ENCODE measurements at places on chromosomes 5 and 9.
A peak's percentile ranks its signal among the peaks of the same experiment; 100 is the strongest.

GRCh38 chr9:21465859-21466518 is 16.1 kb downstream of the IFNE start:
- no peak for DNase-seq

- no peak for DNase-seq
These were observed 1.8 kb upstream of the IARS1 start for GRCh38 chr9:92295240-92295790.

GRCh38 chr5:102865510-102866236 is 110.6 kb downstream of the PAM start:
- peak; percentile 43 for DNase-seq

DNA sequence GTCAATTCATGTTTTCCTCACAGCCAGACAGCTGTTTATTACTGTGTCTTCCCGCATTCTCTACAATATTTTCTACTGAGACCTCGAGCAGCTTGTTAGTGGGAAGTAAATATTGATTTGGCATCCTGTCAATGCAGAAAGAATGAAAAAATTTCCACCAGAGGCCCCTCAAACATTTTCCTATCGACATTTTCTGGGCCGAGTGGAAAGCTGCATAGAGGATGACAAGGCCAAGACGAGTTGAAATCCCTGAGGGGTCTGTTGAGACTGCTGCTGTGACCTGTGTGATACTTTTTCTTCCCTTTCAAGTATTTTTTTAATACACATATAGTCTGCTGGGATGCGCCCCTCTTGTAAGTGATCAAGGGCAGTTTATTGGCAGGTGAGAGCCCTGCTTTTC is 91.4 kb upstream of the SH3GL2 start:
- DNase-seq = no peak

DNA sequence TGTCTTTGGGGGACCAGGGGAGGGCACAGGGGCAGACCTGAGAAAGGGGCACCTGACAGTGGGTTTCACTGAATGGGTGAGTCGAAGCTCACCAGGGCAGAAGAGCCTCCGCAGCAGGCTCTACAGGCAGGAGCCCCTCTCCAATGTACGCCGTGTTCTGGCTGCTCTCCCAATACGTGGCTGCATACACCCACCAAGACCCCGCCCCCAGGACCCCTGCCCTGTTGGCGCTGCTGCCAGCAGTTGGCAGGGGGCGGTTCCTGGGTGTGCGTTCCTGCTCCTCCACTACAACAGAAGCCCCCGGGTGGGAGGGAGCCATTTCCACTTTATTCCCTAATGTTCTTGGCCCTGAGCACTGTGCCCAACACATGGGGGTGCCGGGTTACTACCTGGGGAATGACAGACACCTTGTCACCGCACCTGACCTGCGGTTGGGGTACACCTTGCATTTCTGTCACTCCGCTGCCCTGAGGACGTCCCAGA is 30.3 kb downstream of the SARDH start:
- no peak for DNase-seq

- no peak for DNase-seq
These were observed 120.1 kb downstream of the BAAT start for GRCh38 chr9:101264727-101265126.

GRCh38 chr9:34374905-34375552 is 1.7 kb downstream of the MYORG start:
- DNase-seq = no peak

- DNase-seq = no peak
These were observed 81.4 kb downstream of the NSUN2 start for GRCh38 chr5:6551287-6551954.

DNA sequence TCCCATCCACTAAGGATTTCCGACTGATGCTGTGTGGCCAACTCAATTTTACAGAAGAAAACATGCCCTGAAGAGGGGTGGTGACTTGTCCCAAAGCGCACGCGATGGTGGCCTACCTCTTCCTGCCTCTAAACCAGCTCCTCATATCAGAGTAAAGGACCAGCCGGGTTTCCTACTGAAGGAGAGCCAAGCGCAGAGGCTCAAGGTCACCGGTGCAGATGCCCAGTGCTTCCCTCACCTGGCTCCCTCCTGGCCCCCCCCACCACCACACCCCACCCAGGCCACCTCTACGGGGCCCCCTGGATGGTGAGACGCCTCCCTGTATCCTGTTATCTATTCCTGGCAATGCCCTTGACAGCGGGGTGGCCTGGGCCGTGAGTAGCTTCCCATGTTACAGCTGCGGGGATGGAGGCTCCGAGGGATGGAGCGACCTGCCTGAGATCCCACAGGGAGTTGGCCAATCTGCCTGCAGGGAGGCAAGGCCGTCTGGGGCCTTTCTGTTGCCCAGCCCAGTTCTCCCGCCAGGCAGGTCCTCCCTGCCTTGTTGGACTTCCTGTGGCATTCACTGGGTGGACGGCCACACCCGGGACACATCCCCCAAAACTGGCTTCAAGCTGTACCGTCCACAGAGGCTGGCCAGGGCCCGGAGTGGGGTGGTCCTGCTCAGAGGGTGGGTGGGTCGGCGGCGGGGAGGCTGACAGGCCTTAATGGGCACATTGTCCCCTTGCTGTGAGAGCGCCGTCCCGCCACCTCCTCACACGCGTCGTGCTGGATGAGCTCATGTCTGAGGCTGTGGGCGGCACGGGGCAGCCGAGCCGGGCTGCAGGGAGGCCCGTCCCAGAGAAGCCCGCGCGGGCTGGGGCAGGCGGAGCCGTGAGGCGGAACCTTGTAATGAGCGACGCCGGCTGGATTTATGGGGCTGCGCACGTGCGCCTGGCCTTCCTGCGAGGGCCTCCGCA is 72.5 kb downstream of the MACROH2A1 start:
- no peak for DNase-seq

GRCh38 chr5:1168796-1169195 is 32.6 kb upstream of the SLC6A19 start:
- no peak for DNase-seq

DNA sequence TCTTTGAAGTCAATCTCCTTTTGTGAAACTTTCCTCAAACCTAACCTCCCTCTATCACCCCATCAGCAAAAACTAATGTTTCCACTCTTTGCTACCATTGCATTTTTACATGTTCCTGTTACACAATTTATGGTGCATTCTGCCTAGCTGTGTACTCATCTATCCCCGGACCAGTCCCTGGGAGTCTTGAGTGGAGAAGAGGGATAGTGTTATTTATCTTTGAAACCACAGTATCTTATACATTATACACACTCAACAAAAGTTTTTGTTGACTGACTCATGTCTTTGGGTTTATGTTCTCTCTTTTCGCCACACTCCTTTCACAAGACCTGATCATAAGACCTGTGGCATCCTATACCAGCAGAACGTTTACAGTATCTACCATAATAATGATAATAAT is 26.4 kb downstream of the TNFAIP8 start:
- DNase-seq = no peak

- no peak for DNase-seq
These were observed 11.1 kb downstream of the UNC13B start for GRCh38 chr9:35172878-35173277.

DNA sequence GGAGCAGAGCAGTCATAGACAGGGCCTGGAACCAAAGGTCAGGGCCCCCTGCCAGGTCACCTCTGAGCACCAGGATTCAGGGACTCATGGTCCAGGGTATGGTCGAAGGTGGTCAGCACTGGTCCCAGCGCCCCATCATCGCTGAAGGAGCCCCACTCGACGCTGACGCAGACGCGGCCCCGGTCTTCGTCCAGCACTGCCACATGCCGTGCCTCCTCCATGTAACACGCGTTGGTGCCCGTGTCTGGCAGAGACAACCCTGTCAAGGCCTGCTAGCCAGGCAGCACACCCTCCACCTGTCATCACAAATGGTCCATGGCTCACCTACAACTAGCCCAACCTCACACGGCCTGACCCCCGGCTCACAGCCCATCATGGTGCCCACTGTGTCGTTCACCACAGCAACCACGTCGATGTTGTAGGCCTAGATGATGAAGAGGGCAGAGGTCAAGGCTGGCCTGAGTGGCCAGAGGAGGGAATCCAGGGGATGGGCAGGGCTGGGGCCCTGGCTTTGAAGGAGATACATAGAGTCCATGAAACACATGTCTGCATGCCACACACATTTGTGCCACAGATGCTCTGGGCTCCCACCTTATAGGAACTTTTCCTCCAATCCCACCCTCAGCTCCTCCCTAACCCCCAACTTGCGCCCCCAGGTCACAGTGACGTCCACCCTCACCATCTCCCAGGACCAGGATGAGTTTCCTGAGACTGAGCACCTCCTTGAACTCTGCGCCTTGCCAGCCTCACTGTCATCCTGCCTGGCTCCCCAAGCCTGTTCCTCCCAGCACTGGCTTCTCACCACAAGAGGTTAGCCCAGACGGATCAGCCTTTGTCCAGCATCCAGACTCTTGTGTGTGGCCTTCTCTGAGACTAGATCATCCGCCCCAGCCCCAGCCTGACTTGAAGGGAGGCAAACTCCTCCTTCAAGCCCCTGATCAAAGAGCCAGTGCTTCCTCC is 9.5 kb downstream of the HK3 start:
- no peak for DNase-seq

- DNase-seq = no peak
These were observed 204.8 kb downstream of the CDH9 start for GRCh38 chr5:26833596-26833995.

DNA sequence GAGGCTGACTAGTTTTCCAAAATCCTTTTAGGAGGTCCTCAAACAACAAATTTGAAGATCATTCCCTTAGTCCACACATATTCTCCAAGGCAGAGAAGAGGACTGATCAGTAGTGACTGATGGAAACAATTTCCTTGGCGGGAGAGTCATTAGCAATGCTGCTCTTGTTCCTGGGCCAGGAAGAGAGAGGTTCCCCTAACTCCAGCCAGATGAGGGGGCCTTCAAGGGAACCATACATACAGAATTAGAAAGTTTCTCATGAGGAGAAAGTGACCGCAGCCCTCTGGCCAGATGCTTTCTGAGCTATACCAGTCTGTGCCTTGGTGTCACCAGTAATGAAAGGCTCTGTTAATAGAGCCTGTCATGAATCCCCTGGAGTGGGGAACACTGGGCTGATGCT is 539.4 kb downstream of the BNC2 start:
- DNase-seq = no peak

DNA sequence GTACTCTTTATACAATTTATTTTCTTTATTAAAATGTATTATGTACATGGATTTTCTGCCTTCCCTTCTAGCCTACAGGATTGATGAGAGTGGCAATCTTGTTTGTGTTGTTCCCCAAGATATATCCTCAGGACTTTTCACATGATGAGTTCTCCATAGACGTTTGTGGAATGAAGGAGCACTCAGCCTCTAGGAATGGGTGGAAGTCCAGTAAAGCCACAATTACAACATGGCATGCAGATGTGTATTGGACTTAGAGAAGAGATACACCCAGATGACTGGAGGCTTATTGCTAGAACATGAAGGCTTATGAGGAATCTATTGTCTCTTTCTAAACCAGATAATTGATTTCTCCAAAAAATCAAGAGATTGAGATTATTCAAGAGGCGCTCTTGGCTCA is 8.2 kb upstream of the DOCK2 start:
- no peak for DNase-seq

DNA sequence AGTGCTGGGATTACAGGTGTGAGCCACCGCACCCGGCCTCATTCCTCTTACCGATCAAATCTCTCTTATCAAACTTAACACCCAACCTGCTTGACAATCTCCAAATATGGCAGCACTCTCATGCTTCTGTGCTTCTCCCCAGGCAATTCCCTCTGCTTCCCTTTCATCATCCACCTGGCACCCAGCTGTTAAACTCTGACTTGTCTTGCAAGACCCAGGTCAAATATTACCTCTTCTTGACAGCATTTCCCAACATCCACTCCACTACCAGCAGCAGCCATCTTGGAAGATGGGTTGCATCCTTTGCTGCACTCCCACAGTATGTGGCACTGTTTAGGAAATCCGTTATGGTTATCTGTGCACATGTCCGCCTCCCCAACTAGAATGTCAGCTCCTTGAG is 113.6 kb downstream of the ACTL7B start:
- DNase-seq = no peak

DNA sequence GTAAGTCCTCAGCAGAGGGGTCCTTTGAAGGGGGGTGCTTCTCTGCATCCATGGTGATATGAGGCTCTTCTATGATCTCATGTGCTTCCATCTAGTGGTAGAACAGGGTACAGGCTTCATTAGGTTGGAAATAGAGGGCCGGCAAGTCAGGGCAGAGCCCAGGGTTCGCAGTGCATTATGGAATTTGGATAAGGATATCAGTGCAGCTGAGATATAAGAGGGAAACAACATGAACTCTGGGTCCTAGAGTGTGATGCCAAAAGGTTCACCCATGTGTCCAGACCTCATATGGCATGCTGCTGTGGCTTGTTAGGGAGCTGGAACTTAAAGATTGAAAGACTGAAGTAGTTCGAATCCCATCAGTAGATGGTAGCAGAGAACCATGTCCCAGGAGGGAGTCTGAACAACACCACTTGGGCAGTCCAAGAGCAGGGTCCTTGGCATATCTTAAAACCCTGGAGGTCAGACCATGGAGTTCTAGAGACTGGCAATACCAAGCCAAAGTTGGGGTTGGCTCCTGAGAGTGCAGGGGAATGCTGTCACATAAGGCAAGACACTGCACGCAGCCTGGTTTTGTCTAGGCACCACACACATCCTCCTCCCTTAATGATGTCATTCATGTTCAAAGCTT is 2.3 kb downstream of the FAM221B start:
- no peak for DNase-seq

GRCh38 chr5:58264276-58264675 is 195.6 kb downstream of the PLK2 start:
- no peak for DNase-seq
